NCI-H748 treated with DMSO at 0.1 percent for 48 hours (cell line): ENCODE measurements at places on chromosomes 2 and 18.

GRCh38 chr2:178863130-178863855 lies 56.1 kb upstream of the TTN start:
- no peak for DNase-seq

DNA sequence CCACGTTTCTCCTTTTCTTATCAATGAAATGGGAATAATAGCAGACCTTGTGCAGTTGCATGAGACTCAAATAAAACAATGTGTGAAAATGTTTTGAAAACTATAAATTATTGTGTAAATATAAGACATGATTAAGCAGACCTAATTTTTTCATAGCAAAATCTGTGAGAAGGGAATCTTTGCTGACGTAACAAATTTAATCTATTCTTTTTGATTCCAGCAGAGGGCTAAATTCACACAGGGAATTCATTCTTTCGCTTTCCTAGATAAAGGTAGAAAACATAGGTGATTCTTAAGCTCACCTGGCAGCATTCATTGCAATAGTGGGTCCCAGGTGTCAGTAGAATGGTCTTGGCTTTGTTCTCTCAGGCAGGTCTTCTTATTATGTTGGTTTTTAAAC lies 450.0 kb upstream of the GCFC2 start:
- DNase-seq, result no peak

DNA sequence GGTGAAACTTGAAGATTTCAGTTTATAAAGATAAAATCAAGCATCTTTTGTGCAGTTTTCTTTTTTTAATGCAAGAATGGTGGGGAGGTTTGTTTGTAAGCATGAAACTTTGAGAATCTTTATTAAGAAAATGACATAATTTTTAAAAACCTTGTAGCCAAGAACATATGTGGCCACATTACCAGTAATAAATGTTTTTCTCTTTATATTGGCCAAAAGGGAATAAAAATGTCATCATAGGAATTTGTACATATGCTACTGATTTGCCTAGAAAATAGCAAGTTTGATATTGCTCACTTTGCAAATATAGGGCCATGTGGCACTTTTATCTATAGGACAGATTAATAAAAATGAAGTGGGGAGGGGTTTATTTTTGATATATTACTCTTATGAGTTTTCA lies 25.6 kb downstream of the METTL21A start:
- DNase-seq, result no peak

GRCh38 chr2:234494361-234495250 lies 2.3 kb downstream of the ARL4C start:
- peak; percentile 56 for DNase-seq

GRCh38 chr18:44918142-44918476 lies 237.4 kb downstream of the SETBP1 start:
- DNase-seq, result no peak

DNA sequence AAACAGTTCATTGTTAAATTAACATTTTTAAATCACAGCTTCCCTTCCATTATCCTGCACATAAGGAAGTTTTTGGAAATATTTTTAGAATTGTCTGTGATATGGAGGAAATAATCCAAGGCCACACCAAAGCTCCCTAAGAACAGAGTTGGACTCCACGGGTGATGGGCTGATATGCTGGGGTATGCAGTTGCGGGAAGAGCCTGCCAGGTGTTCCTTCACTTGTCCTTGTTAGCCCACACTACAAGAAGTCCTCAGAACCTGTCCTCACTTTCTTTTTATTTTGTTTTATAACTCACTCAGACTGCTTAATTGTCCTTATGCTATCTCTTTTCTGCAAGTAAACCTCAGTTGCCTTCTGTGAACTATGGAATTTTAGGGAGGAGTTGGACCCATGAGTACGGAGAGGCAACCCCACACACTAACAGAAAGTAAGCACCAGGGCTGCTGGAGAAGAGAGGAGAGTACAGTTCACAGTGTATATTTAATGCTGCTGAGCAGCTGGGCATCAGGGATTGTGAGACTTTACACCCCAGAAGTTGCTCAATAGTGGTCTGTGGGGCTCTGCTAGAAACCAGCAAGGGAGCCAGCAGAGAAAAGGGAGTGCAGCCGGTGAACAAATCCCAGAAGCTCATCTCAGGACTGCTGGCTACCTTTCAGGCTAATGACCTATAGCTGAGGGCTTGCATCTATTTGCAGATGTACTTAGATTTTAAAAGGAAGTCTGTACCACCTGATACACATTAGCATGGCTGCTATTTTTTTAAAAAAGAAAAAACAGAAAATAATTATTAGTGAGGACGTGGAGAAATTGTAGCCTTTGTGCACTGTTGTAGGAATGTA lies 280.1 kb upstream of the STON1 start:
- DNase-seq, result no peak

- no peak for DNase-seq
Measured at GRCh38 chr18:48218285-48219022, 190.7 kb downstream of the ZBTB7C start.

GRCh38 chr2:208040199-208041171 lies 15.2 kb upstream of the PLEKHM3 start:
- peak; percentile 47 for DNase-seq

- no peak for DNase-seq
Measured at GRCh38 chr2:39232141-39232540, 11.6 kb downstream of the CDKL4 start.

DNA sequence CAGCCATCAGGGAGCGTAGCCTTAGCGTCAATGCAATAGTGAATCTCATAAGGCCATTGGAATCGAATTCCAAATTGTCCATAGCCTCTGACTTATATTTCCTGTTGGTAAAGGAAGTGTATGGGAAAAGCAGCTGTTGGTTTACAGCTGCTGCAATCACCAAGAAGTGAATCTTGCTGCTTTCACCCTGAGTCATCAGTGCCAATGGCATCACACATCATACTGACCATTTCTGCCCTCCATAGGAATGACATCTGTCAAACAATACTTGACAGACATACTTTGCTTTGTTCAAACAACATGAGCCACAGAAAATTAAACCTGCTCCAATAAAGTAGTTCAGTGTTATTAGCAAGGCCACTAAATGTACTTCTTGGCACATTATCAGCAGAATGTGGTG lies 111.2 kb upstream of the KLHL29 start:
- DNase-seq, result no peak

DNA sequence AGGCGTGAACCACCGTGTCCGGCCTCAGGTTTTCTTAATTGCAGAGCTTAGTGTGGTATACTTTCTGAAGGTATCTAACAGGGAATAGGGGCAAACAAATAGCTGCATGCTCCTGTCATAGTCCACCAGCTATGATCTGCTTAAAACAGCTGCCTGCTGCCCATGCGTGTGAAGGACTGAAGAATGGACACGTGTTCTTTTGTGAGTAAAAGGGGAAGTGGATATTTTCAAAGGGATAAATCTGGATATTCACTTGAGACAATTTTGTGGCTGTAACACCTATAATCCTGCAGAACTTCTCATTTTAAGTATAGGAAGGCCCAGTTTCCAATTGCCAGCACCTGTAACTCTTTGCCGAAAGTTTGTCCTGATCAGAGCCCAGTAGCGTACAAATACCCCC lies 44.7 kb downstream of the TRPM8 start:
- DNase-seq, result no peak

DNA sequence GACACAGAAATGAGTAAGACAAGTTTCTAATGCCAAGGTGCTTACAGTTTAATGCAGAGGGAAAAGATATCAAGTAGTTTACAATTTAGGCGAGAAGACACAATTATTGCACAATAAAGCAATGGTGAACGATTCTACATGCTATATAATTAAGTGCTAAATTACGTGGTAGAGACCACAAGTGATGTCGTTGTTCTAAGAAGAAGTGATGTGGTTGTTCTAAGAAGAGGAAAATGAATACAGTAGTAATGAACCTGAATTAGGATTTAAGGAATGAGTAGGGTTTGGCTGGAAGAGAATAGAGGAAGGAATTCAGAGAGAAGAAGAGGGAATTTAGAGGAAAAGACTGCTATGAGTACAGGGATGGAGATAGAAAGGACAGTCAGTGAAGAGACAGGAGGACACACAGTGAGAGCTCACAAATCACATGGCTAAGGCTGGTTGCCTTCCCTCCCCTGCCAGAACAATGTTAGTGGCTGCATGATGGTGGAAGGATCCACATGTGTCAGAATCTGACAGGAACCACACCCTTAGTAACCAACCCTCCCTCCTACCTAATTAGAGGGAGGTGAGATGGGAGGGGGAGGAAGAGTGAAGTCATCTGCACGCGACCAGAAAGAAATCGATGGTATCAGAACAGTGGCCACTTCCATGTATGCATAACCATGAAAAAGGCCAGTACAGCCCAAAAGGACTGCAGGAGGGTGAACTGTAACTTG lies 44.7 kb downstream of the M1AP start:
- DNase-seq, result no peak

- no peak for DNase-seq
Measured at GRCh38 chr18:68244786-68245185, 470.1 kb downstream of the TMX3 start.

- DNase-seq, result no peak
Measured at GRCh38 chr2:25090801-25091200, 48.9 kb downstream of the EFR3B start.

DNA sequence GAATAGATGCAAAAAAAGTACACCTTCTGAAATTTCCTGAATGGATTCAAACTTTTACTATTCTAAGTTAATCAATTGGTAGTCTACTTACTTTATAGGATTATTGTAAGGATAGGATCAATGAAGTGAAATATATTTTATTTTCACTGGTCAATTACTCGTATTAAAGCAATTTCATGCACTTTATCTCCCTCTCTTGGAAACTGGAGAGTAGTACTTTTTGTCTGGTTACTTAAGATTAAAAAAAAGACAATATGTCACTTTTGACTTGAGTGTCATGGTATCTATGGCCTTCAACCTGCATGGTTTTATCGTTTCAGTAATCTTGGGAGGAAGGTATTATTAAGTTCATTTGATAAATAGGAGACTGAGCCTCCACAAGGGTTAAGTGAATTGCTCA lies 1.0 kb upstream of the KYNU start:
- DNase-seq, result no peak

GRCh38 chr2:142885543-142885942 lies 8.1 kb downstream of the KYNU start:
- DNase-seq, result no peak

DNA sequence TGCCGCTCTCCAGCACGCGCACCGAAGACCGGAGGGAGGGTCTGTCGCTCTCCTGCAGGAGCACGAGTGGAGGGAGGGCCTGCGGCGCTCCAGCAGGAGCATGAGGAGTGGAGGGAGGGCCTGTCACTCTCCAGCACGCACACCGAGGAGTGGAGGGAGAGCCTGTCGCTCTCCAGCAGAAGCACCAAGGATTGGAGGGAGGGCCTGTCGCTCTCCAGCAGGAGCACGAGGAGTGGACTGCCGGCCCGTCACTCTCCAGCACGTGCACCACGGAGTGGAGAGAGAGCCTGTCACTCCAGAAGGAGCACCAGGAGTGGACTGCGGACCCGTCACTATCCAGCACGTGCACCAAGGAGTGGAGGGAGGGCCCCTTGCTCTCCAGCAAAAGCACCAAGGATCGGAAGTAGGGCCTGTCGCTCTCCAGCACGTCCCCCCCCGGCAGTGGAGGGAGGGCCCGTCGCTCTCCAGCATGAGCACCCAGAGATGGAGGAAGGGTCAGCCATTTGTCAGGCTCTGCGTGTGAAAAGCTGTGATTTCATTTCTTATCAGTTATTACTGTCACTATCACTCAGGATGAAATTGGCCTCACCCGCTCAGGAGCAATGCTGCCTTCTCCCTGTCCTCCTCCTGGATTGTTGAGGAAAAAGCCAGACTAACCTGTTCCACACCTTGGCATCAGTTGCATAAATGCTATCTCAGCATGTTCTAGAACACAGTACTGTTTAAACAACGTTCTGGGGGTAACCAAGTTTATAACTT lies 35.9 kb downstream of the ADI1 start:
- no peak for DNase-seq

- DNase-seq, result no peak
Measured at GRCh38 chr2:227428731-227429285, 41.1 kb upstream of the SCYGR1 start.

DNA sequence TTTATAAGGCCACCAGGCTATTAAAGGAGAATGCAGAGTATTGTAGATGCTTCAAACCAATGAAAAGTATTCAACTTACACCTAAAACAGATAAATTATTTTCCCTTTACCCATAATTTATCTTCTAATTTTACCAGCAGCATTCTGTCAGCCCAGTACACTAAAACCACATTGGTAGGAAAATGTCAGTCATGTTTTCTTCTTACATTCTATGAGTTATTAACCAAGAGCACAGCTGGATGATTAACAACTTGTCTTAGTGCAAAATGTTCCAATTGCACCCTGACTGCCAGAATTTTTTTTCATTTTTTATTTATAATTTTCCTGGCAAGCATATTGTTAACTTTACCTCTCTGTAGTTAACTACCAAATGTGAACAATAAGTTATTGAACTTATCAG lies 79.0 kb upstream of the WDR75 start:
- no peak for DNase-seq

GRCh38 chr18:12376034-12376753 lies 833 bp downstream of the AFG3L2 start:
- peak; percentile 32 for DNase-seq

GRCh38 chr2:218166791-218167190 lies at the start of gene CXCR1:
Gene CXCR1, minus strand, starts transcription at chr2:218166962. Its CDS starts 1,751 bp downstream, at chr2:218165211.
- DNase-seq, result no peak

DNA sequence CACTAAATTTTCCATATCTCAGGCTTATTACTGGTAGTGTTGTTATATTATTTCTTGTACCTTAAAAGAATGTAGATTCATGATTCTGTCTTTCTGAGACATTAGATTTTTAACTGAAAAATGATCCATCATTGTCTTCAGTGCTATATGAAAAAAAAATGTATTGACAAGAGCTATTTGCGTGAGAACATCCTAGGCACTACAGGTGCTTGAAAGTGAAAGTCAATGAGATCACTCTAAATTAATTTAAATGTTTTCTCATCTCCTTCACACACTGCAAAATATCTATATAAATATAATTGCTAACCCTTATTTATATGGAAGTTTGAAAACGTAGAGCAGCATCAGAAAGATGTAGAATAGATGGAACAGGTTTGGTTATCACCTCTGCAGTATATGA lies 684.6 kb downstream of the TRIB2 start:
- no peak for DNase-seq

DNA sequence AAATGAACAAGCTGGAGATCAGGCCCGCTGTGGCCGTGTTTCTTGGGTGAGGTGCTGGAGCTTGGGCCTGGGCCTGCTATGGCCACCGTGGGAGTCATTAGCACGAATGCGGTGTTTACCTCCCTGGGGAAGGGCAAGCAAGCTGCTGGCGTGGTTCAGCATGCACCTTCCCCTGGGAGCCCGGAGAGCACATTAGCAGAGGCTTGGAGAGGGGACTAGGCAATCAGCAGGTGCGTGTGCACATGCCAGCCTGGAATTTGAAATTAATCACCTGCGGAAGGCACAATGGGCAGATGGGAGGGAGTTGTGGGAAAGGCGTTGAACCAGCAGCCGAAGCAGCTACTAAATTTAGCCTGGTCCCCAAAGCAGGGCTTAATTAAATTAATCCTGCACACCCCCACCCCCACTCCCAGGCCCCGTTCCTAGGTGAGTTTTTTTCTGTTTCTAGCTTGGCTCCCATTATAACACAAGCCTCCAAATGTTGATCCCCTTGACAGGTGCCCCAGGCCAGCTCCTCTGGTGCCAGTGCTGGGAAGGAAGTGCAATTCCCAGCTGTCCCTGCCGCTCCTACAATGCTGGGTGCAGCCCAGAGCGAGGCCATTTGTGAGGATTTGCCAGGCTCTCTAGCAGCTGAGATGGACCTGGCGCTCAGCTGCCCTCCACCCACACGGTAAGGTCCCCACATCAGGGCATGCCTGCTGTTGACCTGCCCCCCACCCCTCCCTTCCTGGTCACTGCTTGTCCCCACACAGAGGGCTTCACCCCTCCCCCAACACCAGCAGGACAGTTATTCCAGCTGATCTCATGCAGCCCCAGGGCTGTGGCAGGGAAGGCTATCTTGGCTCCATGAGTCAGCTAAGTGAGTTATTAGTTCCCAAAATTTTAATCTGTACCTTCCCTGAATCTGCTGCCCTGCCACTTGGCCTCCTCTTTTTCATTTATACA lies 115.0 kb downstream of the ZBTB7C start:
- no peak for DNase-seq
